ENCODE measurements at places on chromosomes 5 and 9.

DNA sequence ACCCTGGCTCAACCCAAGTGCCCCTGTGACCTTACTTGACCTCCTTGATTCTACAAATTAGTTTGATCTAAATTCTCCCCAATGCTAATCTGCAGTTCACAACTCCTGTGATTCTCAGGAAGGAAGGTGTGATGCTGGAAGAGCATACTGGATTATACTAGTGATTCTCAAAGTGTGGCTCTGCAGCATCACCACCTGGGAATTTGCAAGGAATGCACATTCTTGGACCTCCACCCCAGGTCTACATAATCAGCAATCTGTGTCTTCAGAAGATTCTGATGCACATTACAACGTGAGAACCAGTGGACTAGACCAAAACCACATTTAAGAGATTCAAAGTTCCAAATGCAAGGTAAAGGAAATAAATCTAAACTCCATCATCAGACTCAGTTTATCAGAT is 198.6 kb downstream of the AGTPBP1 start:
- DNase-seq, result no peak

GRCh38 chr5:143678148-143678905 is 133.6 kb upstream of the HMHB1 start:
- DNase-seq, result no peak

DNA sequence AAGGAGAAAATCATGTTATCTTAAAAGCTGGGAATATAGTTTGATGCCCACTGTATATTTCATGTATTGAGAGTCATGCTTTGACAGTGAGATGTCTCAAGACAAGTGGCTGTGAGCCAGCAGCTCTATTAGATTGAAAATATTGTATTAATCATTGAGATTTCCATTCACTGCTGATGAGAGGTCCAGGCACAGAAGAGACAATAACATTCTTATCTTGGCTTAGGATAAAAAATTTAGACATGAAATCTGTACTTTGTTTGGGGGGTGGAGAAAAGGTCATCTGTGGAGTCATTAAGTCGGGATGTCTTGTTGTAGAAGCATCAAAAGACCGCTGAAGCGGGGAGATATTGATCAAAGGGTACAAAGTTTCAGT is 97.9 kb upstream of the EQTN start:
- no peak for DNase-seq

- DNase-seq, result no peak
Observed at GRCh38 chr9:4939118-4939561, 45.9 kb upstream of the JAK2 start.

GRCh38 chr5:159189310-159189709 is 20.0 kb downstream of the RNF145 start:
- DNase-seq, result no peak

GRCh38 chr5:138138949-138139780 is at the start of gene NME5:
Gene NME5, minus strand, starts transcription at chr5:138139428. Its CDS starts 648 bp downstream, at chr5:138138780.
- DNase-seq, result no peak

DNA sequence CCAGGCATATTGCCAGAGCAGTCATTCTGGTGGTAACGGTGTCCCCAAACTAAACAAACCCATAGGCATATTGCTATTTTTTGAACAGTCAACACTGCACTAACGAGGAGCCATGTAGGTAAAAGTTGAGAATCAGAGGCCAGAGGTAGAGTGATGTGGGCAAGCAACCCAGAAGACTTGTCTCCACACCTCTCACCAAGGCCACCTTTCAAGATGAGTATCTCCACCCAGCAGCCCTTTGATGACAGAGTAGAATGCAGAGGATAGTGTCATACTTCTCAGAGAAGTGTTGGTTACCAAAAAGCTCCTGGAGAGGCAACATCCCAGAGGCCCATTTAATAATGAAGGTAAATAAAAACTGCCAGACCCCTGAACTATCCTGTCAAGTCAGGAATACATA is 63.9 kb downstream of the FCHO2 start:
- no peak for DNase-seq

- no peak for DNase-seq
Observed at GRCh38 chr9:14347406-14348122, 33.6 kb upstream of the NFIB start.

GRCh38 chr5:90934091-90934719 is 375.6 kb downstream of the ADGRV1 start:
- no peak for DNase-seq

DNA sequence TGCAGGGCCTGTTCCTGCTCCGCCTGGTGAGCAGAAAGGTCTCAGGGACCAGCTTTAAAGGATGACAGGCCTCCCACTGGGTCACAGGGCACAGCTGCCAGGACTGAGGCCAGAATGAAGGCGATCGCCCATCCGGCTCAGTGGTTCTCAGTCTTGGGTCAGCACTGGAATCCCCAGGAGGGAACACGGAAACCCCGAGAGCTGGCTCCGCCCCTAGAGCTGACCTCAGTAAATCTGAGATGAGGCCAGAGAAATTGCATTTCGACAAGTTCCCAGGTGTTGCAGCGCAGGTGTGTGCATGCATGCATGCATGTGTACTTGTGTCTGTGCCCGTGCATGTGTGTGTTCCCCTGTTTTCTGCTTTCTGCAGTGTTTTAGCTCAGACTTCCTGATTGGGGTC is 47.2 kb upstream of the KCNMB1 start:
- DNase-seq, result no peak

DNA sequence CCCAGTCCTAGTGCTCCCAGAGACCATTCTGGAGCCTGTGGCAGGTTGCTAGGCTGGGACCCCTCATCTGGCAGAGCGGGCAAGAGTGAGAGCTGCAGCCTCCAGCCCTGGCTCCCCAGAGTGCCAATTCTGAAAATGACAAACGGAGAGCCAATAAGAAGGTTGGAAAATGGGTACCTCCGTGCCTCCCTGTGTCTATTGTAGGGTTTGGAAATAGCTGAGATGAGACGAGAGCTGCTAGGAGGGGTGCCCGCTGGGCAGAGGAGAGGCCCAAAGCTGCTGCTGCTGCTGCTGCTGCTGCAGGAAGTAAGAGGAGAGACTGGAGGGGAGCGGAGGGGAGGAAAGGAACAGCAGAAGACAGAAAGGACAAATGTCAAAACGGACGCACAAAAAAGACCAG is 36.0 kb upstream of the FUBP3 start:
- no peak for DNase-seq

DNA sequence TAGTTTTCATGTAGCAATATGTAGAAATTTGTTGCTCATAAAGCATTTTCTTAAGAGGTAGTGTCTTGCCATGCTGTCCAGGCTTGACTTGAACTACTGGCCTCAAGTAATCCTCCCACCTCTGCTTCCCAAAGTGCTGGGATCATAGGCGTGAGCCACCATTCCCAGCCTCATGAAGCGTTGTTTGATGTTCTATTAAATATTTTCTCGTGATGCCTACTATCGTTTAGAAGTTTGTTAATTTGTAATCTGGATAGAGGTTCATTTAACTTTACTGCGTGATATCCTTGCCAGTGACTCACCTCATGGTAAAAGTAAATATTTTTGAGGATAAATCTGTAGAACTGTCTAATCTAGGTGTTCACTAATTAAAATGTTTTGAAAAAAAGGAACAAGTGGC is 82.6 kb downstream of the VCAN start:
- DNase-seq, result no peak

GRCh38 chr9:8085986-8086385 is 286.4 kb upstream of the DMAC1 start:
- no peak for DNase-seq

- no peak for DNase-seq
Observed at GRCh38 chr9:31745886-31746285, 638.6 kb upstream of the ACO1 start.

DNA sequence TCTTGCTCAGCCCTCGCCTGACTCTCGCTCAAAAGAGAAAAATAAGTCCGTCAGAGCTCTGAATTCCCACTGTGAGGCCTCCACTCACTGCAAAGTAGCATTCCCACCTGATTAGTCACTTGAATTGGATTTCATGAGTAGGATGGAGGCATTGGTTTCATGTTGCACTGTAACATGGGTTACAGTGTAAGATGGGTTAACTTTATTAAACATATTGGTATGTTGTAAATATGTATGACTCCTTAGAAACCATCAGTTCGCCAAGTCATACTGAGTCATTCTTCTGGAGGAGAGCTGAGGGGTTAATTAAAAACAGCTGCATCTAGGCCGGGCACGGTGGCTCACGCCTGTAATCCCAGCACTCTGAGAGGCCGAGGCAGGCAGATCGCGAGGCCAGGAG is 93.8 kb upstream of the BNC2 start:
- DNase-seq, result no peak

- DNase-seq, result no peak
Observed at GRCh38 chr5:57302164-57302563, 128.3 kb downstream of the GPBP1 start.

DNA sequence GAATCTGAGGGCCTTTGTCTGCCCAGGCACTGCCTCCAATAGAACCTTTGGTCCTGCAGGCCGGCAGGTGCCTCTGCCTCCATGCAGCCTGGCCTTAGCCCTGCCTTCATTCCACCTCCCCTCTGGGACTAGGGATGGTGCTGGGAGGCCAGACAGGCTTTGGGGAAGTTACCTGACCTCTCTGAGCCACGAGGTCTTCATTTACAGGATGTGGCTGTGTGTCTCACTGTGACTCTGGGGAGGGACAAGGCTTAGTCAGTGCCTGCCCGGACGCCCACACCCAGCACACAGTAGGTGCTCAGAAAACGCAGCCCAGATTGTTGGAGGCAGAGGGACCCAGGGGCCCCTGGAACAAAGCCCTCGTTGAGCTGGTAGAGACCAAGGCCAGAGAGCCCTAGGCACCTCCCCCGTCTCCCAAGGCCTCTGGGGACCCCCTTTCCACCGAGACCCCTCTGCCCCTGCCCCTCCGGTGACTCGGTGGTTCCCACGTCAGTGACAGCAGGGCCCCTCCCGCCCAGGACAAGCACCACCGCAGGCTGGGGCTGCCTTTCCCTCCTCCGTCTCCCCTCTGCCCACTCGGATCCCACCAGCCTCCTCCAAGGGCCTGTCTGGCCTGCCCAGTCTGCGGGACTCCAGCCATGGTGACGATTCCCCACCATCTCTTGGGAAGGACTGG is 46.9 kb upstream of the EGFL7 start:
- DNase-seq, result peak; percentile 68

GRCh38 chr5:127398508-127398907 is 107.9 kb downstream of the MEGF10 start:
- no peak for DNase-seq

DNA sequence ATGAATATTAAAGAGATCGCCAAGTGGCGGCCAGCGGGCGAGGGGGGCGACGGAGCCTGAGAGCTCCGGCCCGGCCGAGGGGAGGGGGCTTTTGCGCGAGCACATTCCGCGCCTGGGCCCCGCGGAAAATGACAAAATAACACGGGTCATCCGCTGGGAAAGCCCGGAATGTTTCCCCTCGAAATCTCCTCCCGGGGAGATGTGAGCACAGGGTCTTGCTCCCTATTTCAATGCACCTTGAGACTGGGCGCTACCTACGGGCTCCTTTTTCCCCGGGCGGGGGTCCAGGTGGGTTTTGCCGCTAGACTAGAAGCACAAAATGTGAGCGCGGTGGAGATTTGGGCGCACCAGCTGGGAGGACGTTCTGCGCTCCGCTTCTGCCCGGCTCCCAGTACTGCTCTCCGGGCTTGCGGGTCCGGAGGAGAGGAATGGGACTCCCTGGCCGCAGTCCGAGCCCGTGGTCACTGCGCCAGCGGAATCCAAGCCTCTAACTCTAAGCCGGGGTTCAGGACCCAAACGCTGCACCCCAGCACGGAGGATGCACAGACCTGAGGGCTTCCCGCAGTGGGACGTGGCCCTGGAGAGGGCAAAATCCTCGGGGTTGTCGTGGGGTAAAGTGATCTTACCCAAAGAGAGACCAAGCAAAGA is 2.8 kb upstream of the PRDM12 start:
- DNase-seq, result peak; percentile 46

DNA sequence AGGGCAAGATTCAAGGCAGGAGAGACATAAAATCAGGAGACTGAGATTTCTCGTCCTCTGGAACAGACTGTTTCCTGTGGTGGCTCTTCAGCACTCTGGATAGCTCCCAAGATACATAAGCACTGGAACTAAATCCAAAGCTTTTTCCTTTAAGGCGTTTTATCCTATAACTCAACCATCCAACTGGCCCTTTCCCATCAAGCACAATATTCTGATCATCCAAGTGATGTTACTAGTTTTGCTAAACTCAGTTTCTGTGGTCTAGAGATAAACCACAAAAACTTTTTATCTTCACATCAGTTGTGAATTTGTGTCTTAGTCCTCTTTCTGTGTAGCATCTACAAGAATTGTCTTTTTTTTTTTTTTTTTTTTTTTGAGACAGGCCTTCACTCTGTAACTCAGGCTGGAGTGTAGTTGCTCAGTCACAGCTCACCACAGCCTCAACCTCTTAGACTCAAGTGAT is 299.4 kb downstream of the COX7C start:
- DNase-seq, result no peak

DNA sequence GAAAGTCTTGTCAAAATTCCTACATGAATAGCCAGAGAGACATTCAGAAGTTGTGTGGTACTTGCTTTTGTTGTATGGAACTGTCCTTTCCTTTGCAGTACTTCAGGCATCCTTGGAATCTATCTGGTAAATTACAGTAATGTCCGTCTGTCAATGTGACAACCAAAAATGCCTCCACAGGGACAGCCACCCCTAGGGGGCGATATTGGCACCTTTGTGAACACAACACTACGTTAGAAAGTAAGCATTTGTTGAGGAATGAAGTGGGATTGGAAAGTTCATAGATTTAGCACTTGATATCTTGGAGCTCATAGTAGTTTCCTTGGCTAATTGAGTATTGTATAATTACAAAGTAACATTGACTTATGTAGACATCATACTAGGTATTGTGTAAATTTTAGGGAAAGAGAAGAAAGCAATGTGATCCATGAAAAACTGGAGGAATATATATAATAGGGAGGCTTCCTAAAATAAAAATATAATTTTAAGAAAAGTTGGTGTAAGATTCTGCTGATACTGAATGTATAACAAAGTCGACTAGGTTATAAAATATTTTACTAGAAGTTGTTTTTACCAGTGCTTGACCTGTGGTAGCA is 32.7 kb downstream of the TMEFF1 start:
- peak; percentile 27 for DNase-seq

DNA sequence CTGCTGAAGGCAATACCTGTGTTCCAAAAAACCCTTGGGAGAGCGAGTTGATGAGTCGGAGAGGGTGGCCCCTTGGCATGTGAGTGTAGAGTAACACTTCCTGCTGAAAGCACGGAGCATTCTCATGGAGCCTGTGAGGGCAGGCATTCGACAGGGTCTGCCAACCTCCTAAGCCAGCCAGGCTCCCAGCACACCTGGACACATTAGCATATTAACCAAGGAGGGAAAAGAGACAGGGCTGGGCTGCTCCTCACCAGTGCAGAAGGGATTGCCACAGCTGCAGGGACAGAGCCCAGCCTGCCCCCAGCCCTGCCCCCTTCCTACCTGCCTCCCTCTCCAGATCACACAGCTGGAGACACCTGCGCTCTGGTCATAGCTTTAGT is 46.4 kb upstream of the SEMA4D start:
- DNase-seq, result no peak

DNA sequence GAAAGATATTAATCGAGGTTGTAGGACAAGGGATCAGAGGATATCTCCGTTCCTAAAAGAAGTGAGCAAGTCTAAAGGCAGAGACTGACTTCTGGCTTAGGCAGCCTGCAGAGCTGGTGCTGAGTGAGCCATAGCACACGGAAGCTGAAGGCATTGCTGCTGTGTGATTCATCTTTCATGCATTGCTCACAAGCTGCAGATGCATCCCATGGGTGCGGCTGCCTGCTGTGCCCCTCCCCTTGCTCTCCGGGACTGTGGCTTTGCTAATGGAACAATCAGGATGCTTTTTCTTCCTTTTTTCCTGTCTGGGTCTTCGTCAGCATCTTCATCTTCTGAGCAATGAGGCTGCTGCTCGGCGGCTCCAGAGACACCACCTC is 341.4 kb downstream of the DIRAS2 start:
- DNase-seq, result peak; percentile 44

GRCh38 chr5:111514087-111514486 is 1.8 kb upstream of the STARD4 start:
- no peak for DNase-seq

Data from 8988T (cell line).